Endodermal cell (in vitro differentiated cells): ENCODE measurements at places on chromosomes 1 and 21. TPM values are rescaled to one million over a fixed set of nuclear protein-coding genes. Genes with fewer than 3 reads are reported as not detected.
A peak's percentile ranks its signal among the peaks of the same experiment; 100 is the strongest.

DNA sequence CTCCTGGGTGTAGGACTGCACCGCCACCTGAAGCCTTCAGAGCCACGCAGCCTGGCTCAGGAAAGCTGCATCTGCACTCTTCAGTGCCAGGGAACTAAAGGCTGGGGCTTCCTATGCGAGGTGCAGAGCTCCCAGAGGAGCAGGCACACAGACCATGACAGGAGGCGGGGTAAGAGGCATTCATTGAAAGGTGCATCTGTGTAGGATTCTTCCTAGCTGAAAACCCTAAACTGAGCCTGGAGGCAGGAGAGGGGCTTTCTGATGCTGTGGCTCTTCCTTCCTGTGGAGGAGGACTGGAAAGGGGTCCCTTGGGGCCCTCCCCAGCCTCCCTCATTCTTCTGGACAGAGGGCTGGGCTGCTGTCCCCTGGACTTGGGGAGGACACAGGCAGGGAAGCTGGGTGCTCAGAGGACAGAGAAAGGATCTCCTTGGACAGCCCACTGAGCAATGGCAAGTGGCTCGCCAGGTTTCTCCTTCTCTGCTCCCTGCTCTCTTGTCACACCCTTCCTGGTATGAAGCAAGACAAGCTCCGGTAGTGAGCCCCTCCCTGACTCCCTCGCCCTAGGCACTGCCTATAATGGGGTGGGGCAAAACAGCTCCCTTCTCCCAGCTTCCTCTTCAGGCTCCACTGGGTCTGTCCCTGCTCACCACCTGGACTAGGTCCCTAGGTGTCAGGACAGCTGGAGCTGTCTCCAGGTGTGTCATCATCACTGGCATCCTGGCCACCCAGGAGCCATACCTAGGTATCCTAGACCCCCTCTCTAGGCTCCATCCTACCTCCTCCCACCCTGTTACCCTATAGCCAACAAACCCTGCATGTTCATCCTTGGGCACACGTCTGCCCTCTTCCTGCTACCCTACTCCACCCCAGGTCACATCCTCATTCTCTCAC lies 20.0 kb downstream of the S100A6 start:
- no peak for DNase-seq
- peaks cover 3% of the 10 kb centered on the region for H3K4me1 ChIP-seq
- H3K36me3 ChIP-seq: no peaks in the 10 kb centered on the region
- peaks cover 33% of the 10 kb centered on the region for H3K27me3 ChIP-seq
- no peak overlapping the region for H3K4me3 ChIP-seq
- H3K27ac ChIP-seq: no peak overlapping the region

DNA sequence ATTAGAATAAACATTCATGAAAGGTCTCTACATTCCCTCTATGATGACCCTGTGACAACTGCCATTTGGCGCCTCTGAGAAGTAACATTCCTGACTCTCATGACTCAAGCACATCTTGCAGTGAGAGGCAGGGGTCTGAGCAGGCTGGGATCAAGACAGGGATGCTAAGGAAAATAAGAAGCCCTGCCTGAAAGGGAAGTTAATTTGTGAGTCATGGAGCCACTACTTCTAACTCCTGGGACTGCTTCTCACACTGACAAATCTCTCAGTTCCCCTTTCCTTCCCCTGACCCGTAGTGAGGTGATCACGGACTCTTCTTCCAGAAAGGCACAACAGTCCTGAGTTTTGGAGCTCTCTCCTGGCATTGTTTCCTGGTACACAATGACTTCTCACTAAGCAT lies 231.9 kb downstream of the TNR start:
- no peaks in the 10 kb centered on the region for H3K27me3 ChIP-seq
- H3K4me1 ChIP-seq: no peaks in the 10 kb centered on the region
- H3K36me3 ChIP-seq: no peaks in the 10 kb centered on the region
- peak; percentile 63 for DNase-seq
- H3K4me3 ChIP-seq: no peak overlapping the region

Gene TRAF3IP3
- total RNA-seq: not detected in 3 replicates

- H3K27me3 ChIP-seq: no peaks in the 10 kb centered on the region
- no peak for DNase-seq
- H3K4me3 ChIP-seq: no peak overlapping the region
- no peak overlapping the region for H3K27ac ChIP-seq
- H3K4me1 ChIP-seq: no peaks in the 10 kb centered on the region
Observed at GRCh38 chr21:24395320-24395923, 1211.9 kb downstream of the MRPL39 start.
